Left ventricle myocardium inferior (tissue), 1 donor: ENCODE measurements at places on chromosomes 2 and 18. TPM values are rescaled to one million over a fixed set of nuclear protein-coding genes. Genes with fewer than 3 reads are reported as not detected.
A peak's percentile ranks its signal among the peaks of the same experiment; 100 is the strongest.

The GBX2 gene
- total RNA-seq: not detected

The PCARE gene
- total RNA-seq: 0.74 TPM

The TTR gene
- total RNA-seq: not detected

The RNU2-63P gene
- not detected for total RNA-seq

DNA sequence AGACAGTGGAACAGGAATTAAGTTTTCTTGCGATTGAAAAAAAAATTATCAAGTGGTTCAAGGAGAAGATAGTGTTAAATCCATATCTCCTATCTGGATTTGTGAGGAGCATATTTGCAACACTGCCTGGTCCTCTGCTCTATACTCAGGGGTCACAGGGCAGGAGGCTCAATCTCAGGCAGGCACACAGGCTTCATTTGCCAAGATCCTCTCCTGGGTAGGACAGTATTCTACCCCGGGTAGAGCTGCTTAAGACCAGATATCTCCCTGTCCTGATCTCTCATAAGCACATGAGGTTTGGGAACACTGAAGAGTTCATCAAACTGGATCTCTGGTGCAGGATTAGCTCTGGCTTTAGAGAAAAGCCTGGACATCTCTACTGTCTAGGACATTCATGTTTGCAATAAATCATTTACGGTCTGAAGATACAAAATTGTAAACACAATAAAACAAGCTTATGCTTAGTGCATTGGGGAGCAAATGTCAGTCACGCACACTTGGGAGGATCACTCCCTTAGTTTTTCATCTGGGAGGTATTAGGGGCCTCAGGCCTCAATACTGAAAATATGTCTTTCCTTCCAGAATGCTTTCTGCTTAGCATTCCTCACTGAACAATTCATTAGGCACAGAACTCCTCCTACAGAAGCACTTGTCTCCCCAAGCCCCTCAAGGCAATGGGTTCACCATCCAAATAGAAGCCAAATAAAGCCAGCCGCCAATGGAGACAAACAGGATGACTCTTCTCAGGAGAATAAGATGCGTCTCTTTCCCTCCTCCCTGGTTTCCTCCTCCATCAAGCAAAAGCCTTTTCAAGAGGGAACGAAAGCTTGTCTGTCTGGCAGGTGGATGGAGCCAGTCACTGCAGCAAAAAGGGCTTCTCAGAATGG lies 34.1 kb upstream of the LCLAT1 start:
- peak overlapping the region; percentile 92 for H3K27ac ChIP-seq
- no peak overlapping the region for H3K4me3 ChIP-seq
- no peaks in the 10 kb centered on the region for H3K36me3 ChIP-seq
- DNase-seq: no peak

- H3K4me1 ChIP-seq: no peaks in the 10 kb centered on the region
- H3K4me3 ChIP-seq: no peak overlapping the region
- no peak overlapping the region for H3K27ac ChIP-seq
- no peaks in the 10 kb centered on the region for H3K27me3 ChIP-seq
- H3K36me3 ChIP-seq: no peaks in the 10 kb centered on the region
Measured at GRCh38 chr2:207363761-207364290, 165.9 kb upstream of the CREB1 start.

- peaks cover 100% of the 10 kb centered on the region for H3K36me3 ChIP-seq
- no peak for DNase-seq
- no peaks in the 10 kb centered on the region for H3K27me3 ChIP-seq
- H3K4me3 ChIP-seq: no peak overlapping the region
- H3K27ac ChIP-seq: no peak overlapping the region
- peaks cover 37% of the 10 kb centered on the region for H3K4me1 ChIP-seq
Measured at GRCh38 chr2:178568227-178568626, 88.0 kb downstream of the PLEKHA3 start.

- no peak overlapping the region for H3K27ac ChIP-seq
- no peak for DNase-seq
Measured at GRCh38 chr2:85143463-85144082, 10.4 kb downstream of the TCF7L1 start.

DNA sequence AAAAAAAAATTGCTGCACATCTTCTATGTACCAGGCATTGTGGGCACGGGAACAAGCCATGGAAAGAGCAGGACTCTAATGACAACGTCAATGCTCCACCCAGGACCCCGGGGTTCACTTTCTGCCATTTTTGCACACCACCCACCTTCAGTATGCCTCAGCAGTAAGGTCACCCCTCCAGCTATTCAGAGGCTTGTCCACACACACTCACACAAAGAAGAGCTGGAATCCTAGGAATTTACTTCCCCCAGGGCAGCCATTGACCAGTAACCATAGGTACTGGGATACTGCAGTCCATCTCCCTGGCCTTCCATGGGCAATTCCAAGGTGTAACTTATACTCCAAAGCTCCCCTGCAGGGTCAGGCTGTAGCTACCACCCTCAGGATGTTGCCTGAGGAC lies 170.8 kb downstream of the SUCLG1 start:
- H3K27me3 ChIP-seq: peaks cover 7% of the 10 kb centered on the region
- DNase-seq: no peak
- H3K4me1 ChIP-seq: no peaks in the 10 kb centered on the region
- H3K27ac ChIP-seq: no peak overlapping the region
- H3K4me3 ChIP-seq: no peak overlapping the region

GRCh38 chr2:31387850-31388249 lies 26.7 kb downstream of the XDH start:
- H3K4me1 ChIP-seq: no peaks in the 10 kb centered on the region
- H3K4me3 ChIP-seq: no peak overlapping the region
- DNase-seq: no peak
- H3K36me3 ChIP-seq: no peaks in the 10 kb centered on the region
- no peak overlapping the region for H3K27ac ChIP-seq
- H3K27me3 ChIP-seq: peaks cover 7% of the 10 kb centered on the region

DNA sequence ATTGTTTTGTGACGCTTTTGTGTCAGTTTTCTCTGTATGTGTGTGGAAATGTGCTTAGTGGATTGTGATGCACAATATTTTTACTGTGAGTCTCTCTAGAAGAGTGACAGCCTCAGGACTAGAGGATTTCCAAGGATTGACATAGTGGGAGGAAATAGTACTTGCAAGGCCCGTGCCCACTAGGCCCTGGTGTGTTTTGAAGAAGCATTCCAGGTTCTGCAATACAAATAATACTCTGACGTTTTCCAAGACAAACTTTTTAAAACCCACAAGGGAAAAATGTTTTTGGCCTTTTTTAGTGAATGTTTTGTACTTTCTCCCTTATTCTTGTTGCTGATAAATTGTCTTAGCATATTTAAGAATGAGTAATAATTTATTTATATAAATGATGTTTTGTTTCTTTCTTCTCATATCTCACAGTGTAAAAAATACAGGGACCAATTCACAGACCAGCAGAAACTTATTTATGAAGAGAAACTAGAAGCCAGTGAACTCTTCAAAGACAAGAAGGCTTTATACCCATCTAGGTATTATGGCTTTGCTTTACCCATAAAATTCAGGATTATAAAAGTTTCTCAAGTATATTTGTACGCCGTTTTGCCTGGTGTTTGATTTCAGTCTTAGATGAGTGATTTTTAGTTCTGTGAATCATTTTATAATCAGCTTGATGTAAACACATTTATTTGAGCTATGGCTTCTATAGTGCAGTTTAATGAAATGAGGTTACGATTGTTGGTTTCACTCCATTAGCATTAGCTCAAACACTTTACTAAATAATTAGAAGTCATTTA lies 165.6 kb downstream of the MYO1B start:
- no peak overlapping the region for H3K4me3 ChIP-seq
- peaks cover 15% of the 10 kb centered on the region for H3K4me1 ChIP-seq
- no peak for DNase-seq
- H3K36me3 ChIP-seq: peaks cover 54% of the 10 kb centered on the region
- peak overlapping the region; percentile 36 for H3K27ac ChIP-seq
